ENCODE measurements at places on chromosomes 7 and 10.
A peak's percentile ranks its signal among the peaks of the same experiment; 100 is the strongest.

DNA sequence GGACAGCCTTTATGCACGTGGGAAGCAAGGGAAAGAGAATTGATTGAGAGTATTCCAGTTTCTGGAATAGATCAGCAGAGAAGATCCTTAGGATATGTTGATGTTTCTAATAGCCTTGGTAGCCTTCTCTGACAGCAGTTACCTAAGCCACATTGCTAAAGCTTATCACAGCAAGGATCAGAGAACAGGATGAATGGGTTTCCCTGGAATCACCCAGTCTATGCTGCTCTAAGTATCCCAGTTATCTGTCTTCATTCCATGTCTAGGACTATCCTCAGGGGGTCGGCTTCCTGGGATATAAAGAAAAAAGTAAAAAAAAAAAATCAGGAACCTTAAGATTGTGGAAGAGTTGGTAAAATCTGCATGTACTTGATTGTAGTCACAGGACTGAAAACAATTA is 352.0 kb upstream of the AKR1E2 start:
- no peak for DNase-seq

DNA sequence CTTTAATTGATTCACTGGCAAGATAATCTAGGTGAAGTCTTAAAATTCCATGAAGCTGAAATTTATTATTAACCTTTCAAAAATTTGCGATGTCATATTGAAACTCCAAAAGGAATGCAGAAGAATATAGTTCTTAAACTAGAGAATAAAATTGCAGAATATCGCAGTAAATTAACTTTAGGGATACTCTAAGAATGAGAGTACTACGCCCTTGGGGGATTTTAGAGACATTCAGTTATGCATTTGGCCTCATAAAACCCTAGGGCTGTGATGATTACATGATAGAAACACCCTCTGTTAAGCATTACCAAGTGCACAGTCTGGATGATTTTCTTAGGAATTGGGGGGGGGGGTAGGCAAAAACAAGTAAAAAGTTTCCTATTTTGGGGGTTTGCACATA is 3.7 kb downstream of the WNT2 start:
- DNase-seq: no peak

GRCh38 chr7:48419401-48419800 is 248.1 kb downstream of the ABCA13 start:
- DNase-seq: no peak

DNA sequence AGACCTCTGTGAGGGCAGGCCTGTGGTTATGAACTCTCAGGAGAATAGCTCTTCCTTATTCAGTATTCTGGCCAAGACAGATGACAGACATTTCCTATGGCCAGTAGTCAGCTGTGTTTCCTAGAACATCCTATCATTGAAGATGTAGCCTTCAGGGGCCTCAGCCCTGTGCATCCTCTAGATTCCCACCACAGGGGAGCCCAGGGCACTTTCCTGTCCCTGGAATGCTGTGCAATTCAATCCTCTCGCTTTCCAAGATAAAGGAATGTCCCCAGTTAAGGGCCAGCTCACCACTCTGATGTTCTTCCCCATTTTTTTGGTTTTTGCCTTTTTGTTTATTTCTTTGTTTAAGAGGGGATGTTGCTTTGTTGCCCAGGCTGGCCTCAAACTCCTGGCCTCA is 578.8 kb upstream of the C7orf33 start:
- no peak for DNase-seq

GRCh38 chr10:76086761-76087639 is 655.6 kb downstream of the LRMDA start:
- DNase-seq: no peak

DNA sequence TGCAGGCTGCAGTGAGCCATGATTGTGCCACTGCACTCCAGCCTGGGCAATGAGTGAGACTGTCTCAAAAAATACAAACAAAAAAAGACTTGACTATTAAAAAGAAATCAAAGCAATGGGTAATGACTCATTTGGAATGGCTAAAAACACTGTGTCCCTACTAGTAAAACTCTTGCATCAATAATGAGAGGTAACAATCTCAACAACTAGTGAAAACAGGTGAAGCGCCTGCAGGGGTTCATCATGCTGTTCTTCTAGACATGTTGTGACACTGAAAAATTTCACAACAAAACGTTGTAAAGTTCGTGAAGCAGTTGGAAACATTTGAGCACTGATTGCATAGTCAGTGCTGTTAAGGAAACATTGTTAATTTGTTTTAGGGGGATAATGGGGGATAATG is 26.9 kb upstream of the SLC29A4 start:
- no peak for DNase-seq

DNA sequence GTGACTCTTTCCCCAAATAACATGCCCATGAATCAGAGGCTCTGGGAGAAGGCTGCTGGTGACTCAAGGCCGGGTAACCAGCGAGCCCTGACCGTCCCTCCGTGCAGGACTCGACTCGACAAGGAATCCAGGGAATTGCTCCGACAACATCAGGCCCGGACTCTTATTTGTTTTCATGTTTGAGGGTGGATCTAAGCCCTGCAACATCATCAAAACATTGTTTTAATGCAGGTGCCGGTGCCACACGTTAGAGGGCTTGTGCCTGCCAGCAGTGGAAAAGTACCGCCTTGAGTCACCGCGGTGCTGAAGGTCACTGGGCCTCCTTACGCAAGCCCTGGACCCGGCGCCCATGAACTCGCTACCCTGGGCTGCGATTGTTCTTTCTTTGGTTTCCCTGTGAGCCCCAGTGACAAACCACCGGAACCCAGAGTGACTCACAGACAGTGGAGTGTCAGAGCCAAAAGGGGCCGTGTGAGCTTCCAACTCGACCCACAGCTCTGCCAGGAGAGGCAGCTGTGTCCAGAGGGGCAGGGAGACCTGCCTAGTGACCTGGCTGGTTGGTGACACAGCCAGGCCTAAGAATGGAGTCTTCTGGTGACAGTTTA is 139.4 kb upstream of the SHH start:
- DNase-seq: peak; percentile 91

DNA sequence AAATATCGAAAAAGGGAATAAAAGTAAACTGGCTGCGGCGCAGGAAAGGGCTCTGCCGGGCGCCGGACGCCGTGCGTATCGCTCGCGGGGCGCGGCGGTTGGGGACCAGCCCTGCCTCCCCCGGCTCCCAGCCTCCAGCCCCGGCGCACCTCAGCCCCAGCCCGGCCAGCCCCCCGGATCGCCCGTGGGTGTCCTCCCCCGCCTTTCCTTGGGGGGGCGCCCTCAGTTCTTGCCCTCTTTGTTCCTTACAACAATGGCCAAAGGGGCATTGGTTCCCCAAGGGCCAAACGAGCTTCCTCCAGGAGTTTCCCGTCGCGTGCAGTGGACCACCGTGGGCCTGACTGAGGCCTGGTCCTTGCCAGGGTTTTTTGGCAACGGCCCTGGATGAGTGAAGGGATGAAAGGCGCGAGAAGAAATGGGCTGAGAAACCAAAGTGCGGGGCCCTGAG is 1.2 kb downstream of the MACROH2A2 start:
- peak; percentile 61 for DNase-seq

- no peak for DNase-seq
Observed at GRCh38 chr10:60992636-60993035, 48.7 kb upstream of the RHOBTB1 start.

- no peak for DNase-seq
Observed at GRCh38 chr10:72016608-72017300, 52.6 kb downstream of the CHST3 start.

- no peak for DNase-seq
Observed at GRCh38 chr7:81621893-81622292, 148.0 kb downstream of the HGF start.

GRCh38 chr10:5323446-5323845 is 41.3 kb upstream of the UCN3 start:
- DNase-seq: no peak

DNA sequence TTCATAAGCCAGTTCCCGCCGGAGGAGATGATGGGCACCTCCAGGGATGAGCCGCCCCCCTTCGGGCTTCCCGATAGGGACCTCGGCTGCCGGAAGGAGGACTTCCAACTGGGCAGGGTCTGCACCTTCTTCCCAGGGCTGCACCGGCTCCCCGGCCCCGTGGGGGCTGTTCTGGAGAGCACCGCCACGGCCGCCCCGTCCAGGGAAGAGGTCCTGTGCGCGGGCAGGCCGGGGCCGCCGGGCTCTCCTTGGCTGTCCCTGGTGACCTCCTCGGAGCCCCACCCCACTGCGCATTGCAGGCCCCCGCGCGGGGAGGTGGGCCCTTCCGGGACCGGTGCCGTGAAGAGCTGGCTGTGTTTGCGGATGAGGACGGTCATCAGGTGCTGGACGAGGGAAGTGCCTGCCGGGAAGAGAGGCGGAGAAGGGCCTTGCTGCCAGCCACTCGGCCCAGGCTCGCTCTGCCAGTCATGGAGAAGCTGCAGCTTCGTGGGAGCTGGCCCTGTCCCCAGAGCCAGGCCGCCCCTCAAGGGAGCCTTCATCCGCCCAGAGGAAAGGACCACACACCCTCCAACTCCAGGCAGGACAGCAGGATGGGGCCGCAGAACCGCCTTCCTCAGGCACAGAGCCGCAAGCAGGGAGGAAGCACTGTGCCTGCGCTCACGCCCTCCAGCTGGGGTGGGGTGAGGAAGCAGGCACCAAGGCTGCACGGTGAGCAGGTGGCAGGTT is 144.4 kb downstream of the MAPK8 start:
- no peak for DNase-seq

GRCh38 chr7:28533731-28534531 is 121.6 kb downstream of the CREB5 start:
- no peak for DNase-seq

DNA sequence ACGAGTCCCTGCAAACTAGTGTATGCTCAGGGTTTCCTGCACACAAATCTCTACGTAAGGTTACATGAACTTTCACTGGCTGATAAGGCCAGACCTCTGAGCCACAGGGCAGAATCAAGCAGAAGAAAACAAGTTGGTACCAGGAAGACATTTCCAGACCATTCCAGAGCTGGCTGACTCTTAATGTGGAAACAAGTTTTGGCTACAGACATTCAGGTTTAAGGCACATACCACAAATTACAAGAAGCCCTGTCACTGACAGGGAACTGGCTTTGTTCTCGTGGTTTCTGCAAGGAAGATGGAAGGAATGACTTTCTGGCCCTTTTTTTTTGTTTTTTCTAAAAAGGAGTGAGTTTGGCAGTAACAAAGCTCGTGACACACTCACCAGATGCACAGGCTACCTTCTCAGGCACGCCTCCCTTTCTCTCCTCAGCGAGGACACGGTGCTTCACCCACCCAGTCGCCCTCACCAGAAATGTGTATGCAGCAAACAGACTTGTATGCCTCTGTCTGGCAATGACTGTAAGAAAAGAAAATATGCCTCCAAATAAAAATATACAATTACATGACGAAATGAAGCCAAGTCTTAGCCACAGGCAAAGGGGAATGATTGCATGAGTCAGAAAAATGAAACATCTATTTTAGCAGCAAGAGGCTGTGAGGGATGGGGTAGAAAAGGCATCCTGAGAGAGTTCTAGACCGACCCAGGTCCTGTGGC is 22.6 kb downstream of the PLAC9 start:
- peak; percentile 86 for DNase-seq

- no peak for DNase-seq
Observed at GRCh38 chr7:116957874-116958273, 4.6 kb downstream of the ST7 start.

DNA sequence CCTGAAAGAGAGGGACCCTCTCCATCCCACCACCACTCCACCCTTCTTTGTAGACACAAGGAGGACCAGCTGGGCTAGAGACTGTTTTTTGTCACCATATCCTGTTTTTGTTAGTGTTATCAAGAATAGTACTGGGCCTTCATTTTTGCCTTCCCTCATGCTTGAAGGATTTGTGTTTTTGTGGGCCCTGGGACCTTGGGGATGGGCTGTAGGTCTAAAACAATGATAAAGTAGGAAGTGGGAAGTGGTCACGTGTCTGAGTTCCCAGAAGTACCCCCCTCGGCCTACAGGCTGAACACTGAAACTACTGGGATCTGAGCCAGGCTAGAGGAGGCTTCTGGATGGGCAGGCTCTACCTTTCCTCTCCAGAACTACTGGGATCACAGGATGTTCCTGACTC is 8.9 kb downstream of the AGFG2 start:
- DNase-seq: no peak

DNA sequence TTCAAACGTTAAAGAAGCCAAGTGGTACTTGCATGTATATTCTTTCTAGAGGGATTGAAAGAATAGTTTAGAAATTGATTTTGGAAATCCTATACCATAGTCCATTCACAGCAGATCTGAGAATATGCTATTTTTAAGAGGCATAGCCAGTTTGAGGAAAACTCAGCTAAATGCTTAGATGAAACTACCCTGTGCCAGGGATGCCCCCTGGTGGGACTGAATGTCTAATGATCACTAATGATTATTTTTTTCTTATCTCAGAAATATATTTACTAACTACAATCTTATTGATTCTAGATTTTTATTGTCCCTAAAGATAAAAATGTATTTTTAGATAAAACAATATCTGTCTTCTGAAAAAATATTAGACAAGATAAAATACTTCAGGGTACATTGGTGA is 844.9 kb upstream of the PHF14 start:
- DNase-seq: no peak

- DNase-seq: peak; percentile 14
Observed at GRCh38 chr7:149171892-149172533, 23.3 kb upstream of the ZNF282 start.

DNA sequence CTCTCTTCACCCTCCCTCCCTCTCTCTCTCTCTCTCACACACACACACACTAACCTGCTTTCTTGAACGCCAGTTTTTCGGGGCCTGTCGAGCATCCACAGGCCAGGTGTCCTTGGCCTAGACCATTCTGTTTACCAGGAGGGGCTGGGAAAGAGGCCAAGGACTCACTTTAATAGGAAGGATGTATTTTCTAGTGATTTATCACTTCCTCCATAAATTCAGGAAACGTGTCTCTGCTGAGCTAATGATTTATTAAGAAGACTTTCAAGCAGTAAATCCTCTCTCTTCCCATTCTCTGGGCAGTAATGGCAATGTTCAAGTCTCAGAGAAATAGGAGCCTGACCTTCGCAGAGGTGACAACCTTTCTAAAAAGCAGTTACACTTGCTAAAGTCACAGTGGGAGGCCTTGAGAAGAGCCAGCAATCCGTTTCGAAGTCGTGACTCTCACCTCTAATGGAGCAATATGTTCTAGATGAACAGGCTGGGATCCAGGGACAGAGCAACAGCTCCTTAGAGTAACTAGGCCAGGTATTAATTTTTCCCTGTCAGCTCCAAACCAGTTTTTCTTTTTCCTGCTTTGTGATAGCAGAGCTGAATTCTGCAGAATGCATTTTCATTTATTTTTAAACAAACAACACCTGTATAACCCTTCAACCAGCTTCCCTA is 1357.5 kb upstream of the SORCS1 start:
- DNase-seq: no peak

DNA sequence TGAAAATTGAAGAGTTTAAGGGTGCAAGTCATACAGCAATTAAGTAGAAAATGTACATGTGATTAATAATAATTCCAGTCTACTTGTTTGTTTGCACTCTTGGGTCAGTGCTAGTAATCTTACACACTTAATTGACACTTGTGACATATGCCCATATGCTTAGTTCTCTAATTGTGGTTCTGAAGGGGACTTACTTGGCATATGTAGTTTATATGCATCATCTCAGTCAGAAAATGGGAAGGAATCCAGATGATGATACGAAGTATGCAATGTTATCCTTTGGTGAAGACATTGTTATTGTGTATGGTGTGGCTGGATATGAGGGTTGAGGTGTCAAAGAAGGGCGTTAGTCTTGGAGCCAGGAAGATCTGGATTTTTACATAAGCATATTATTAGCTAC is 193.5 kb upstream of the HDAC9 start:
- no peak for DNase-seq

- no peak for DNase-seq
Observed at GRCh38 chr7:91659096-91659495, 221.4 kb downstream of the MTERF1 start.

Measured in SJSA1 (cell line).